ENCODE measurements at places on chromosomes 4 and X.

- no peak for DNase-seq
Measured at GRCh38 chrX:27882695-27883094, 74.9 kb downstream of the MAGEB10 start.

DNA sequence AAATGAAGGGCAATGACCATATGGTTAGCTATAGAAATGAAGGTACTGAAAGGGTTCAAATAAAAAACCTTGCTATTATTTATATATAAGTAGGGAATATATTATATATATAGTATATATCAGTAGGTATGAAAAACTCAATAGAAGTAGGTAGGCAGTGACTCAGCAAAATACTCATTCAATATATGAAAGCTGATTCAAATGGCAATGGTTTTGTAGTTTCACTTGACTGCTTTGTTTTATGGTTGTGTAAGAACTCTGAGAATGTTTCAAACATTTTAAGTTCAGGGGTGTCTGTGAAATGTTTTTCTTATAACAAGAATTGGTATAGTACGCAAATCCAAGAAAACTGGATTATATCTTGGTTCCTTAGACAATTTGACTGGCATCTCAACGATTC lies 4.1 kb downstream of the ZNF280C start:
- DNase-seq: no peak

DNA sequence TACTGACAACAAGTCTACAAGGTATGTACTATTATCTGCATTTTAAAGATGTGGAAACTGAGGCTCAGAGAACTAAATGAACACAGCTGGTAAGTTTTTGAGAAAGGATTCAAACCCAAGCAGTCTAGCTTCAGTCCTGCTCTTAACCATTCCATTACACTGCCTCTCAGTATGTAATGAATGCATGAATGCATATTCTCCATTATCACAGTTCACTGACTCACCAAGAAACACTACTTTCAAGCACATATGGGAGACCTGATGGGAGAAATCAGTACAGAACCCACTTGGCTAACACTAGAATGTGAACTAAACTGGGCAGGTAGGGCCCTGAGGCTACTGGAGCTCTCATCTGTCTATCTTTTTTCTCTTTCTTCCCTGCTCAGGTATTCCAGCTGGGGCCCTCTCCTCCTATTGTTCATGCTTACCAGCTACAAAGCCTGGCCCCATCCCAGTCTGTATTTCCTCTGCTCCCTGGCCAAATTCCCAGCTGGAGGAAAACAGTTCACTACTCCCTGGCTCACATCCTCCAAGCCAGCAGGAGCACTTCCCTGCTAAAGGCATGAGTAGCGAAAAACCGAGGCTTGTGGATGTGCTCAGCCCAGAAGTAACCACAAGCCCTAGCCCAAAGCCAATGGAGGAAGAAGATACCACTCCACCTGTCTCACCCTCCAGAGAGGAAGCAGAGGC lies 178.2 kb upstream of the ARHGEF9 start:
- no peak for DNase-seq

- peak; percentile 48 for DNase-seq
Measured at GRCh38 chr4:112604589-112604988, 32.1 kb downstream of the ZGRF1 start.

GRCh38 chrX:129599996-129600395 lies 54.8 kb downstream of the APLN start:
- no peak for DNase-seq

DNA sequence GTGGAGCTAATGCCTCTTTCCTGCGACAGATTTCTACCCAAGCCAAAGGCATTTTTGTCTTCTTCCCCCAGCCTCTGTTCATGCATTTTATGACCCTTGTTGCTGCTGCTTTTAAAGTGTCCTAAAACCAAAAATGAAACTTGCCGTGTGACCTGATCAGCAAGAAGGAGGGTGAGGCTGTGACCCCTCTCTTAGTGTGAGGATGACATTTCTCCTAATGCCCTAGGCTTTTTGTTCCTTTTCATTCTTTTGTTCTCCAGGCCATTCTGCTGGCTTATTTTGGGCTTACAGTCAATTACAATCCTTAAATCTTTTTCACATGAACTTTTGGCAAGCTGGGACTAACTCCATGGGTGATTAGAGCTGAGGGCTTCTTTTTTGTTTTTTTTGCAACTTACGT lies 34.4 kb downstream of the PTTG2 start:
- no peak for DNase-seq

GRCh38 chr4:39464886-39465501 lies 6.1 kb downstream of the LIAS start:
- DNase-seq: no peak

DNA sequence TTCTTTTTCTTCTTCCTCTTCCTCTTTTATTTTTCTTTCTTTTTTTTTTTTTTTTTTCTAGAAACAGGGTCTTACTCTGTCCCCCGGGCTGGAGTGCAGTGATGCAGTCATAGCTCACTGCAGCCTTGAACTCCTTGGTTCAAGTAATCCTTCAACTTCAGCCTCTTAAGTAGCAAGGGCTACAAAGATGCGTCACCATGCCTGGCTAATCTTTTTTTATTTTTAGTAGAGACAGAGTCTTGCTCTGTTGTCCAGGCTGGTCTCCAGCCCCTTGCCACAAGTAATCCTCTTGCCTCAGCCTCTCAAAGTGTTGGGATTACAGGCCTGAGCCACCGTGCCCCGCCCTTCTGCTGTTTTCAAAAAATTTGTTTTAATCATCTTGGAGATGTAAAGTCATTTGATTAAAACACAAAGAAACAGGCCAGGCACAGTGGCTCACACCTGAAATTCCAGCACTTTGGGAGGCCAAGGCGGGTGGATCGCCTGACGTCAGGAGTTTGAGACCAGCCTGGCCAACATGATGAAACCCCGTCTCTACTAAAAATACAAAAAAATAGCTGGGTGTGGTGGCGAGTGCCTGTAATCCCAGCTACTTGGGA lies 28.1 kb downstream of the SYNPO2 start:
- no peak for DNase-seq
